ENCODE measurements at places on chromosomes 5 and 9.

DNA sequence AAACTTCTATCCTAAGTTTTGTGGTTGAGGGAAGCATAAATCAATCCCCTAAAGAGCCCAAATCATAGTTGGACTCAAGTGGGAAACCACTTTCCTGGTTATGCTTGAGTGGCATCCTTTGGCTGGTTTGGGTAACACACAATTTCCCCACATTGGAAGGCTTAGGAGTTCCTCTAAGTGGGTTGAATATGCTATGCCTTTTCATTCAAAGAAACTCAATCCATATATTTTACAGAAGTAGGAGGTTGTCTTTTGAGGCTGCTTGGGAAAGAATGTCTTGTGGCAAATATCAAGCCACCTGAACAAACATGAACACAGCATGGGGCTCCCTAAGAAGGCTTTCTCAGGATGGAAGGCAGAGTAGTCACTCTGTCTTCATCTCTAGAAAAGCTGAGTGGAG is 121.1 kb downstream of the SPATA31D1 start:
- no peak for DNase-seq

GRCh38 chr5:392431-392988 is 50.5 kb upstream of the EXOC3 start:
- DNase-seq: peak; percentile 72

DNA sequence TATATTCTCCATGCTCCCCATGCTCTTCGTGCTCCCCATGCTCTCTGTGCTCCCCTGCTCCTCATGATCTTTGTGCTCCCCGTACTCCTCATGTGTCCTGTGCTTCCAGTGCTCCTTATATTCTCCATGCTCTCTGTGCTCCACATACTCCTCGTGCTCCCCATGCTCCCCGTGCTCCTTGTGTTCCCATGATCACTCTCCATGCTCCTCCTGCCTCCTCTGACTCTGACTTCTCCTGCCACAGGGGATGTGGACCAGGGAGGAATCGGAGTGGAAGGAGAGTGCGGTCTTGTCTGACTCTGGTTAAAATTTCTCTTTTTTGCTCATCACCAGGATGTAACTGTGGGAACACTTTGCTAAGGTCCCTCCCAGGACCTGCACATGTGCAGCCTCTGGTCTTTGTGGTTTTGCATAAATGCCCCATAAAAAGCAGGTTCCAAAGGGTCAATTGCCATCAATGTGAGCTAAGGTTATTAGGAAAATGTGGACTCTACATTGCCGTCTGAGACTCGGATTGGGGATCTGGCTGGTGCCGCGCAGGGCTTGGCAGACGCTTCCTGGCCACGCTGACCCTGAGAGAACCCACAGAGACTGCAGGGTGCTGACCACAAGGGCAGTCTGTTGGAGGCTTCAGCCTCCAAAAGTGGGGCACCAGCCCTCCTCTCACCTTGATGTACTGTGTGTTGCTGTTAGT is 52.5 kb downstream of the TRIP13 start:
- DNase-seq: no peak

DNA sequence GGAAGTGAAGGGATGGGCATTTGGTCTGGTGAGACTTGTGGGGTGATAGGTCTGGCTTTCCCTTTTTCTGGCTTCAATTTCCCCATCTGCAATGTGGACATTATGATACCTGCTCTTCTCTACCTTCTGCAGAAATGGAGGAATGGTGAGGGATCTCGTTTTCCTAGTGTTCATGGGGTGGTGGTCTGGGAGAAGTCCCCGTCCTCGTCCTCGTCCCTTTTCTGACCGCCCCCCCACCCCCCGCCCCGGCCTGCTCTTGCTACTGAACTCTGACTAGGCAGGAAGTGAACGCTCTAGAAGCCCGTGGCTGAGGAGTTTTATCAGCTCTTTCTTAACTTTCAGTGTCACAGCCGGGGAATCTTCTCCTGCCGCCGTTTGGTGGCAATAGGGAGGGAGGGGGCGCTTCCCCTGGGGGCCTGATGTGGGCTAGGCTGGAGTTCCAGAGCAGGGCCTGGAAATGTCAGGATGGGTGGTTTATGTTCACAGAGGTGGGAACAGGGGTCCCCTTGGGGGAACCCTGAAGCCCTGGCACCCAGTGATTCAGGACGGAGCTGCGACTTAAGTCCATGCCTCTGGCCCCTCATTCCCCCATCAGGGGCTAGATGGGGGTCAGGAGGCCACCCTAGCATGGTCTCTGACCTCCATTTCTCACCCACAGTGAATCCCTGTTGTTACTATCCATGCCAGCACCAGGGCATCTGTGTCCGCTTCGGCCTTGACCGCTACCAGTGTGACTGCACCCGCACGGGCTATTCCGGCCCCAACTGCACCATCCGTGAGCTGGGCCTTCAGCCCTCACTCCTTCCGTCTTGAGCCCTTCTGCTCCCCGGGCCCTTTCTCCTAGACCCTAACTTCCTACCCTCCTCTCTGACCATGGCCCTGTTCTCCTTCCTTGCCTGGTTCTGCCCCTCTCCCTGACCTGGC is 6.7 kb downstream of the PTGS1 start:
- no peak for DNase-seq
